GM03348 (cell line): ENCODE measurements at places on chromosomes 16 and 17.
A peak's percentile ranks its signal among the peaks of the same experiment; 100 is the strongest.

- peak; percentile 56 for DNase-seq
Measured at GRCh38 chr17:77320485-77321256, 179.9 kb downstream of the SEC14L1 start.

DNA sequence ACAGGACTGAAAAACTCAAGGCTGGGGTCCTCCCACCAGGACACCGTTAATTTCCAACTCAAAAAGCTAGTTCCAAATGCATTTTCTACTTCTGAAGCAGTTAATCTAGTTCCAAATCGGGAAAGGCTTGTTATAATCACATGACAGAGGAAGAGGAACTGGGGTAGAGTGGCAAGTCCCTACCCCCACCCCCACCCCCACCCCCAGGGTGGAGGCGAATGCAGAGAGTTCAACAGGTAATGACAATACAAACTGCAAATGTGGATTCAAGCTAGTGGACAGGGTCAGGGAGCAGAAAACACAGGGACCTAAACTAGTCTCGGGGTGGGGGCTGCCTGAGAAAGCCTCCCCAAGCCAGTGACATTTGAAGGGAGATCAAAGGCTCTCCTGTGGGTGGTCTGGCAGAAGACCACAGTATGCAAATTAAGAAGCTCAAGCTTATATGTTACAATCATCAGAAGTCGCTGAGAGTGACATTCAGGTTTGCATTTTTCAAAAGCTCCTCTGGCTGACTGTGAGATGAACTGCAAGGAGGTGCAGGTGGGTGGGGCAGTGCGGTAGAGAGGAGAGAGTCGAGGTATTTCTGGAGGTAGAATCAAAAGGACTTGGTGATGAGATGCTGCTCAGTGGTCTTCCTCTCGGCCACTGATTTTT lies 56.4 kb upstream of the SLC25A19 start:
- DNase-seq = no peak

DNA sequence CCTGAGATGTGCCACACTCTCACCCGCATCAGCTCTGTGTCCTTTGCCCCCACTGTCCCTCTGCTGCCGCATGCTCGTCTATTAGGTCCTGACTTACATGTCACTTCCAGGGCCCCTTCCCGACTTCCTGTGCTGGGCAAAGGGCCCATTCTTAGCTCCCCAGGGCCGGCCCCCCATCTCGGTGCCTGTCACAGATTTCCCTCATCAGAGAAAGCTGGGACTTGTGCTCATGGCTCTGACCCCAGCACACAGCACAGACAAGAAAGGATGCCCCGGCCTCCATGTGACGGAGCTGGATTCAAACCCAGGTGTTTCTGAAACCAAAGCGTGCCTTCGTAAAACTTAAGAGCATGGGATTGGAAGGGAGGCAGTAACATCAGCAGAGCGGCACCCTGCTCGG lies 5.9 kb upstream of the MAPK7 start:
- DNase-seq = no peak

- DNase-seq = peak; percentile 46
Measured at GRCh38 chr17:41060052-41060604, at the start of gene KRTAP2-3. Gene KRTAP2-3, minus strand, starts transcription at chr17:41060114. Its CDS starts 64 bp downstream, at chr17:41060050.

DNA sequence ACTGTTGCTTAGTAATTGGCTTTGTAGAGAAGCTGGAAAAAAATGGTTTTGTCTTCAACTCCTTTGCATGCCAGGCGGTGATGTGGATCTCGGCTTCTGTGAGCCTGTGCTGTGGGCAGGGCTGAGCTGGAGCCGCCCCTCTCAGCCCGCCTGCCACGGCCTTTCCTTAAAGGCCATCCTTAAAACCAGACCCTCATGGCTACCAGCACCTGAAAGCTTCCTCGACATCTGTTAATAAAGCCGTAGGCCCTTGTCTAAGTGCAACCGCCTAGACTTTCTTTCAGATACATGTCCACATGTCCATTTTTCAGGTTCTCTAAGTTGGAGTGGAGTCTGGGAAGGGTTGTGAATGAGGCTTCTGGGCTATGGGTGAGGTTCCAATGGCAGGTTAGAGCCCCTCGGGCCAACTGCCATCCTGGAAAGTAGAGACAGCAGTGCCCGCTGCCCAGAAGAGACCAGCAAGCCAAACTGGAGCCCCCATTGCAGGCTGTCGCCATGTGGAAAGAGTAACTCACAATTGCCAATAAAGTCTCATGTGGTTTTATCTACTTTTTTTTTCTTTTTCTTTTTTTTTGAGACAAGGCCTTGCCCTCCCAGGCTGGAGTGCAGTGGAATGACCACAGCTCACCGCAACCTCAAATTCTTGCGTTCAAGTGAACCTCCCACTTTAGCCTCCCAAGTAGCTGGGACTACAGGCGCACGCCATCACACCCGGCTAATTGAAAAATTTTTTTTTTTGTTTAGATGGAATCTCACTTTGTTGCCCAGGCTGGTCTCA lies 6.2 kb upstream of the TMEM235 start:
- no peak for DNase-seq

- no peak for DNase-seq
Measured at GRCh38 chr16:7921345-7921744, 588.7 kb downstream of the RBFOX1 start.

GRCh38 chr17:35294756-35295155 lies 51.9 kb downstream of the SLFN5 start:
- no peak for DNase-seq

- DNase-seq = peak; percentile 14
Measured at GRCh38 chr17:13996276-13996675, 73.0 kb upstream of the COX10 start.

- DNase-seq = peak; percentile 53
Measured at GRCh38 chr16:72493716-72494415, 321.9 kb upstream of the PMFBP1 start.

- DNase-seq = no peak
Measured at GRCh38 chr16:73204359-73205152, 156.6 kb upstream of the ZFHX3 start.

GRCh38 chr17:39064374-39064773 lies 87.1 kb downstream of the PLXDC1 start:
- peak; percentile 88 for DNase-seq

DNA sequence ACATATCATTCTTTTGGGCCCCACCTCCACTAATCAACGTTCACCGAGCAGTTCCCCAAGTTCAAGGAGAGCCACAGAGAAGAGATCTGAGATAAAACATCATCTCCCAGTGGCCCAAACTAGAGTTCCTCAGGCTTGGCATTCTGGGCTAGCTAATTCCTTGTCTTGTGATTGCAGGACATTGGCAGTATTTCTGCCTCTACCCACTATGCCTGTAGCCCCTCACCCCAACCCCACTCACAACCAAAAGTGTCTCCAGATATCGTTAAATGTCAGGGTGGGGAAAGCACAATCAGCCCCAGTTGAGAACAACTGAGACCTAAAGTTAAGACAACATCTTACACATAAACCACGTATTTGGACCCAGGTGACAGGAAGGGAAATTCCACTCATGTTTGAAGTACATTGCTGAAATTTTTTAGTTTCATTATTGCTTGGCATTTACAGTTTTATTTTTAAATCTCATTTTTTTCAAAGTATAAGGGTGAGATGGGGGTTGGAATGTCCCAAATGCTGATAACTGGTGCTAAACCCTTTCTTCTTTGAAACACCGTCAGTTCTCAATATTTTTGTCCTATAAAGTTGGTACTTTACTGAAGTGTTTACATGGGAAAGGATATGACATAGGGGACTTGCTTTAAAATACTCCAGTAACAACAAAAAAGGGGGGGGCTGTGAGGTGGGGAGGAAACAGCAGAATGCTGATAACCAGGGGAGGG lies 13.6 kb downstream of the ZC3H7A start:
- peak; percentile 43 for DNase-seq

GRCh38 chr16:28196387-28196987 lies 15.3 kb downstream of the XPO6 start:
- no peak for DNase-seq

- no peak for DNase-seq
Measured at GRCh38 chr17:17387498-17388362, 84.6 kb downstream of the NT5M start.

DNA sequence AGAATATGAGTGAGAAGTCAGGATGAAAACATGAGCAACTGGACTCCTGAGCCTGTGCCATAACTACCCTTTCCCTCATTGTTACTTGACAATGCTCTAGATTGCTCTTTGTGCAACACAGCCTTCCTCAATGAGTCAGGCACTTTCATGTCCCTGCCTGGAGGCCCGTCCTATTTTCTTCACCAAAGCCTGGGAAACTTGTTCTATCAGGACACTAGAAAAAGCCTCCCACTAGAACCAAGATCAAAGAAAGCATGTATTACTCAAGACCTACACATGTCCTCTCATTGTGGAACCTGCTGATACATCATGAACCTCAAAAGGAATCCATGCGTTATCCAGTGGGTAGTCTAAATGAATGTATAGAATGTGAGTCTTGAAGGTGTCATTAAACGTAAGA lies 624.5 kb downstream of the TOX3 start:
- DNase-seq = no peak

DNA sequence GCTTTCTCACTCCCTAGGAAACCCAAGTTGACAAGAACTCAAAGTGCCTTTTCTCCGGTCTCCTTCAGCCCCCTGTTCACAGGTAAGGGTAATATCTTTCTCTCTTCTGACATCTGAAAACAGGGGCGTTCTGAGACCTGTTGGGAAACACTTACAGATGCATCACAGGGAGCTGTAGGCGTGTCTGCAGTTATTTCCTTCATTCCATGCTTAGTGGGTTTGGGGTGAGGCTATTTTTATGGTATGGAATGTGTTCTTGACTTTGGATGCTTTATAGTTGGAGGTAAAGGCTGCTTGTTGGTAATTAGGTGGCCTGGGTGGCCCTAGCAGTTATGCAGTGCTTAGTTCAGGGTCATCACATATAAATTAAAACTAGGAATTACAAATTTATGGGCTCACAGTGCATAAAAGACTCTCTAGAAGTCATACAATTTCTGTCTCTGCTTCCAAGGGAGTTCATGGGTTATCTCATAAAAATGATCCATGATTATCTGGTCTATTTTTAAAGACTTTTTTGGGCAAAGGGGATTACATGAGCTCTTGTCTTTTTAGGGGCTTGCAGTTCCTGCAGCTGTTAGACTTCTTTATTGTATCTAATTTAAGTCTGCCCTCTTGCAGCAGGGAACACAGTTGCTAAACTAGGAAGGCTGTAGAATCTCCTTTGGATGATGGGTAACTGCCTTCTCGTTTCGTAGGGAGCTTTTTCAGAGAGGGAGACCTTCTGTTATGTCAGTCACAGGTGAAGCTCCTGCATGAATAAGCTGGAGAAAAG lies 10.2 kb downstream of the SOCS7 start:
- peak; percentile 29 for DNase-seq
